ENCODE measurements at places on chromosomes 5 and 9.
A peak's percentile ranks its signal among the peaks of the same experiment; 100 is the strongest.

GRCh38 chr5:76818844-76819831 lies at the start of gene F2RL1:
F2RL1 (plus strand) TSS chr5:76819030; CDS start chr5:76819183, 153 bp downstream.
- peak; percentile 77 for DNase-seq

- peak; percentile 86 for DNase-seq
Observed at GRCh38 chr5:37786862-37787519, 52.9 kb downstream of the GDNF start.

- DNase-seq, result peak; percentile 72
Observed at GRCh38 chr9:108056084-108056804, 566.7 kb upstream of the KLF4 start.

GRCh38 chr9:35306283-35306682 lies 144.5 kb downstream of the UNC13B start:
- DNase-seq, result peak; percentile 55

- no peak for DNase-seq
Observed at GRCh38 chr5:8050616-8051175, 181.7 kb downstream of the MTRR start.

GRCh38 chr5:173065155-173065554 lies 9.0 kb downstream of the CREBRF start:
- no peak for DNase-seq

GRCh38 chr5:159878988-159879471 lies 37.3 kb upstream of the ADRA1B start:
- peak; percentile 99 for DNase-seq

- DNase-seq, result no peak
Observed at GRCh38 chr9:108845507-108845906, 10.3 kb downstream of the ACTL7B start.

DNA sequence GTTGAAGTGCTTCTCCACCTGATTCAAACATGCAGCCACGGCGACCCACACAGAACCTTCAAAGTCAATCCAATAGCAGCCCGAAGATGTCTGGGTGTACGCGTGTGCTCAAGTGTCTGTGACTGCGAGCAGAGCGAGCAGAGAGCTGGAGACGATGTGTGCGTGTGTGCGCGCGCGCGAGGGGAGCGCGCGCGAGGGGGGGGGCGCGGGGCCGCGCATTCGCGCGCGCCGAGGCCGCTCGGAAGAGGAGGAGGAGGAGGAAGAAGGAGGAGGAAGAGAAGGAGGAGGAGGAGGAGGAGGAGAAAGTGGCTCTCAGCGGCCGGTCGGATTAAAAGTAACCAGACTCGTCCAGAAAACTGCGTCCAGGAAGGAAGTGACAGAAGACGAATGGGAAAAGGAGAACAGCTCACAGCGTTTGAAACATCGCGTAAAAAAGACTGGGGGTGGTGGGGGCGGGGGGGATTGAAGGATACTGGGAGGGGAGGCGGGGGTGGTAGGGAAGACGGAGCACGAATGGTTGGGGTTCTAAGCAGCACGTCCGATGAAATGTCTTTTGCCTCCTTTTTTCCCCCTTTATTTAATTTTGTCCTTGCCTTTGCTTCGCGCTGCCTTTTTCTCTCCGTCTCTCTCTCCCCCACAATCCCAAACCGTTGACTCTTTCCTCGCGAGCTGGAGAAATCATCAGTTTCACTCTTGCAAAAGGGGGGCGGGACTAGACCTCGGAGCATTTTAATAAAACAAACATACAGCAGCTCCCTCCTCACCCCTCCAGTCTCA lies at the start of gene MEF2C:
Gene MEF2C, minus strand, starts transcription at position 126 of the 777 bp plus-strand sequence. CDS start 59,396 bp downstream, outside the sequence.
- DNase-seq, result peak; percentile 91

DNA sequence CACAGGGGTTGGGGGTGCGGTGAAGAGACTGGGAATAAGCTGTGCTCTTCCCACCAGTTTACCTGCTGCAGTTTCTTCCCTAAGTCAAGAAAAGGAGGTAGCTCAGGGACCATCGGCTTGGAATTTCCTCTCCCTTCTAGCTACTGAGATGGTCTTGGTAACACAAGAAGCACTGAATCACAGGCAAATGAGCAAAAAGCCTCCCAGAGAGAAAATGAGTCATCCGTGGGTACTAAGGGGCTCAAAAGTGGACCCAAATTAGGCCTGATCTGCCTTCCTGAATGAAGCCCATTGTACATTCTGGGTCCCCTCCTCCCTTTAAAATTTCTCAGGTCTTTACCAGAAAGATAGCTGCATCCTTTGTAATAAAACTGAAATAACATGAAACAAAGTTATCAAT lies 49.9 kb downstream of the PTPN3 start:
- peak; percentile 66 for DNase-seq

DNA sequence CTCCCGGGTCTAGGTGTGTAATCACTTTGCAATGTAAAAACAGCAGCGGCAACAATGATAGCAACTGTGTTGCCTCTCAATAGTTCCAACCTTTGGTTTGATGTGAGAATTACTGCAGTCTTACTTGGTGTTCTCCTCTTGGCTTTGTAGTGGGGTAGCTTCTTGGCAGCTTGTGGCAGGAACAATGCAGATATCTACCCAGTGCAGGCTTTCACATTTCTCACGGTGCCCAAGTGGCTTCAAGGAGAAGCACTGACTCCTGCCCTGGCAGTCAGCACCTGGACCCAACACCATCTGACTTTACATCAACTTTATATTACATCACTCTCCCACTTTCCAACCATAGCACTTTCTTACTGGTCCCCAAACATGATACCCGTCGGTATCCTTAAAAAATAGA lies 28.4 kb upstream of the TIFAB start:
- DNase-seq, result no peak

DNA sequence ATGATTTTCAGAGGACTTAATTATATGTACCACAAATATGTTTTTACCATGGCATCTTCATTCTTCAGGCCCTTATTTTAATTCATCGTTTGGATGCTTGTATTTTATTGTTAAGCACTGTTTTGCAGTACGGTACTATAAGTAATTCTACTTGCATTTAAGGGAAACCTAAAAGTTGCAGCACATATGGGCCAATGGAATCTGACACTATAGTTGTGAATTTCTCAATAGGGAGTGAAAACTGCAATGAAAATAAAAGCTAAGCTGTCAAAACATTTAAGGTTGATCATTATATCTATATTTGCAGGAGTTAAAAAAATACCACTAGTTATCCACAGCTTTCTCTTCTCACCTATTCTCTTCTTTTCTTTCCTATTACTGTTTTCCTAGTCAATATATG lies 1071.8 kb downstream of the MAT2B start:
- DNase-seq, result no peak

DNA sequence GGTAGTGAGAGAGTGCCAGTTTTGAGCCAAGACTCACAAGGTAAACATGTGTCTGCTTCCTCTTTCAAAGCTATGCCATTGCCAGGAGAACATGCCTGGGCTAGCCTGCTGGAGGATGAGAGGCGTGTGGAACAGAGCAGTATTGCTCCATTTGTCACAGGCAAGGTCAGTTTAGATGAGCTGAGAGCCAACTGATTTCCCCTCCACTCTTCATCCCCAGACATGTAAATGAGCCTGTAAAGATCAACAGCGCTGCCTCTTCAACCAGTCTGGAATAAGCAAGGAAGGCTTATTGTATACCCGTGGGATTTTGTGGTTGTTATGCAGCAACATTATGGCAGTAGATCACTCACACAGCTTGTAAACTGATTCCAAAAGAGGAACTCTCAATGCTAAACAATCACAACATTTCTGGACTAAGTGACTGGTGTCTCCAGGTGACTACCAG lies 8.2 kb upstream of the GDNF start:
- DNase-seq, result peak; percentile 52

DNA sequence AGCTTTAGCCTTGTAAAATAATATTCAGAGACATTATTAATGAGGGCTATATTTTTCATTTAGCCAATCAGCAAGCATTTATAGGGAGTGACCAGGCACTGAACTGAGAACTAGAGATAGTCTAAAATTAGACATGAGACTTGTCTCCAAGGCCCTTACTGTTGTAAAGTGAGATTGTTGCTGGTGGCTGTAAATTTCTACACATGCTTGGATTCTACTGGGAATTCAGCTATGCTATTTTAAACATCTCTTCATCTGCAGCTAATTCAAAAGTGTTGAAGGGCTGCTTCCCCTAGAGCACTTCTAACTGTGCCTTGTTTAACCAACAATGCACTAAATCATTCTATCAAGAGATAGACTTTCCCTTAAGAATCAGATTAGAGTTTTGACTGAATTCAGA lies 67.4 kb downstream of the CHSY3 start:
- DNase-seq, result peak; percentile 79

GRCh38 chr9:130295431-130295830 lies 29.9 kb downstream of the HMCN2 start:
- DNase-seq, result no peak

- DNase-seq, result no peak
Observed at GRCh38 chr9:133779516-133780403, 41.6 kb upstream of the SARDH start.

All from fibroblast of skin of right biceps (primary cell).